ENCODE measurements at places on chromosomes 4 and X. TPM values are rescaled to one million over a fixed set of nuclear protein-coding genes. Genes with fewer than 3 reads are reported as not detected.
A peak's percentile ranks its signal among the peaks of the same experiment; 100 is the strongest.

DNA sequence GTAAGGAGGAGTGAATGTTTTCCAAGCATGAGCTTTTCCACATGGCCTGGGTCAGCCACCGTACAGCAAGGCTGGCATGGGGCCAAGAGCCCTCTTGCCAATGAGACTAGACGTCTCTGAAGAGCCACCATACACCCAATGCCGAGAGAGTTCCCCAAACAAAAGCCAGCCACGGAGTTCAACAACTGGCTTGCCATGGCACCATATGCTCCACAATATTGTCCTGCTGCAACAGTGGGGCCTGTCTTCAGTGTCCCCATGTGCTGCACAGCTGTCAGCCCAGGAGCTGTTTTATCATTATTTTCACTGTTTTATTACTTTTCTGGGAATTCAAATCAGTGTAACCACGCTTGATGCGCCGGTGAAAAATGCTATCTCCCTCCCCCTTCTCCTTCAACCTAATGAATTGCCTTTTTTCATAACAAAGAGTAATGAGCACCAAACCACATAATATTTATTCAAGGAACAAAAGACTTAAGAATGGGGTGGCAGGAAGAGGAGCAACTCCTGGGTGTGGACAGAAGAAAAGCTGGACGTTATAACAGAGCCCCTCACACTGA is 18.4 kb downstream of the MAML3 start:
- no peak for DNase-seq

GRCh38 chrX:19897091-19897490 is 9.7 kb upstream of the SH3KBP1 start:
- DNase-seq = no peak

The DMD gene
- total RNA-seq = 15.8 TPM

DNA sequence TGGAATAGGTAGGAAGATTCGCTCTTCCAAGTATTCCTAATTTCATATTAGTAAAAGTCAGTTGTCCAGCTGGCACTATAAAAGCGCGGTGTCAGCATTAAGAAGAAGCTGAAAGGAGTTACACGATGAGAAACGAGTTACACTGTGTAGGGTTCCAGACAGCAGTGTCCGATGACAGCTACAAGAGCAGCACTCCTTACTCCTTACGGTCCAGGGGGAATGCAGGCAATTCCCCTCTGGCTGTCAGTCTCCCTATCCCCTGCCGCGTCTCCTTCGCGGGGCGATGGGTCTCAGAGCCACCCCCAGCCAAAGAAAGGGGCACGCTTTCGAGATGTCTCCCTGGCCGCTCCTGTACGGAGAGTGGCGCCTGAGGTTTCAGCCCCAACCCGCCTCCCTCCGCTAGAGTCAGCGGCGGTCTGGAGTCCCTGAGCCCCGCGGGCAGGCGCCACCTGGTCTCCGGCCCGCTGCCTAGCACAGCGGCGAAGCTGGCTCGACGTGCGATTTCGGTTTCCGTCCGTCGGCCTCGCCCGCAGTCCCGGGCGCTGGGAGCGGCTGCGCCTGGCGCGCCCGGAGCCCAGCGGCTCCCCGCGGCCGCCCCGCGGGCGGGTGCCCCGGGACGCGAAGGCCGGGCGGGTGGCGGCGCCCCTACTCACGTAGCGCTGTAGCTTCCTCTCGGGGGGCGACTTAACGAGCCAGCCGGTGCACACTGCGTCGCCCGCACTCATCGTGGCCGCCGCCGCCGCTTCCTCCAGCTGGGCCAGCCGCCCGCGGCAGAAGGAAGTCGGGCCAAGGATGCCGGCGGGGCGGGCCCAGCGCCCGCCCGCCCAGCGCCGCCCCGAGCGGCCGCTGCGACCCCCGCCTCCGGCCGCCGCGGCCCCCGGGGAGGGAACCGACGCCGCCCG is at the start of gene GAB3:
TSS of gene GAB3 (minus strand) at position 777 of the 902 bp plus-strand sequence. CDS start at position 725, 52 bp downstream.
- DNase-seq = peak; percentile 66

GRCh38 chr4:110787707-110788106 is 164.8 kb upstream of the PITX2 start:
- DNase-seq = no peak

- DNase-seq = no peak
Observed at GRCh38 chrX:47633689-47634590, 4.2 kb upstream of the CFP start.

GRCh38 chrX:21745756-21746155 is 12.2 kb downstream of the SMPX start:
- DNase-seq = peak; percentile 72

DNA sequence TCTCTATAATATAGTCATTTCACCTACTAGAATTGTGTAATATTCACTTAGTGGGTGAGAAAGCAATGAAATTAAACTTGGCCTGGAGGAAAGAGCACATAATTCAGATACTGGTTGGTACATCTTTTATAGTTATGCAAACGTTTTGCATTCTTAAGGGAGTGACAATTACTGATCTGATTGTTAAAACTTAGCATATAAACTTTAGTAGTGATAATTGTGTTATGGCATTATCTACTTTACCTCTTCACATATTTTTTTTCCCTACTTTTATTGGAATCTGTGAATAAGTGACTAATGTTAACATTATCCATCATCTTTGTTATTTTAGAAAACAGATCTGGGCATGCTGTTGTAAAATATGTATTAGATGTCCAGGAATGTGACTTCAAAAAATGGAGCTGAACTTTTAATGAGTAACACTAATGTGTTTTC is 217.4 kb upstream of the GIMD1 start:
- no peak for DNase-seq

The CSN1S1 gene
- not detected for total RNA-seq

The BTC gene
- total RNA-seq = 1.4 TPM

DNA sequence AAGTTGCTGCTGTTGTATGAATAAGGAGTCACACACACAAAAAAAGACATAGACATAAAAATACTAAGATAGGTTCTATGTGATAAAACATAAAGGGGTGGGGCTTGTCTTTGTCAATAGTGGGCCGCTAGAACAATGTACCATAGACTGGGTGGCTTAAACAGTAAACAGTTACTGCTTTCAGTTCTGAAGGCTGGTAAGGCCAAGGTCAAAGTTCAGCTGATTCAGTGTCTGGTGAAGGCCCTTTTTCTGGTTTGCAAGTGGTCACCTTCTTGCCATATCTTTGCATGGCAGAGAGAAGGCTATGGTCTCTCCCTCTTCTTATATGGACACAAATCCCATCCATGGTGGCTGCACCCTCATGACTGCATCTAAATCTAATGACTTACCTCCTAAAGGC is 1980.7 kb downstream of the PCDH7 start:
- no peak for DNase-seq

GRCh38 chr4:10200869-10201268 is 84.3 kb upstream of the WDR1 start:
- no peak for DNase-seq

The FGFR3 gene
- 45.4 TPM for total RNA-seq

DNA sequence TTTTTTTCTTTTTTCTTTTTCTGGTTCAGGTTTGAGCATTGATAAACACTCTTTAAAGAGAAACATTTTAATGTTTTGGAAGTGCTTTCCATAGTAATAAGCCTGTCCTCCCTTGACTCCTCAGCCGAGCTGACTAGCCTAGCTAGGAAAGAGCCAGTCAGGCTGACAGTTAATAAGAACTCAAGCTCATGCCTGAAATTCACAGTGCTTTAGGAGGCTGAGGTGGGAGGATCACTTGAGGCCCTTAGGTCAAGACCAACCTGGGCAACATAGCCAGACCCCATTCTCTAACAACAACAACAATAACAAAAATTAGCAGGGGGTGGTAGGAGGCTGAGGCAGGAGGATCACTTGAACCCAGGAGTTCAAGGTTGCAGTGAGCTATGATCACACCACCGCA is 53.4 kb upstream of the ZCCHC13 start:
- DNase-seq = no peak

- DNase-seq = no peak
Observed at GRCh38 chr4:85861064-85861765, 386.3 kb downstream of the ARHGAP24 start.

GRCh38 chrX:23482561-23482960 is 147.9 kb downstream of the PTCHD1 start:
- no peak for DNase-seq

The SSX1 gene
- not detected for total RNA-seq

All from Peyer's patch (tissue), 4 donors.